ENCODE measurements at places on chromosomes 1 and 21. TPM values are rescaled to one million over a fixed set of nuclear protein-coding genes. Genes with fewer than 3 reads are reported as not detected.

Gene SPATA21
- polyA plus RNA-seq = 0.13 TPM

- H3K27me3 ChIP-seq = no peaks in the 10 kb centered on the region
- peak overlapping the region; percentile 89 for H3K27ac ChIP-seq
- peak overlapping the region; percentile 60 for H3K4me3 ChIP-seq
- H3K4me1 ChIP-seq = peaks cover 13% of the 10 kb centered on the region
- peaks cover 2% of the 10 kb centered on the region for H3K36me3 ChIP-seq
Measured at GRCh38 chr1:68230484-68230802, 1.9 kb downstream of the WLS start.

GRCh38 chr1:41842993-41843755 lies 75.5 kb downstream of the HIVEP3 start:
- no peak overlapping the region for H3K27ac ChIP-seq
- DNase-seq = peak; percentile 29
- H3K4me1 ChIP-seq = peaks cover 4% of the 10 kb centered on the region
- no peak overlapping the region for H3K4me3 ChIP-seq
- H3K27me3 ChIP-seq = peaks cover 8% of the 10 kb centered on the region

Gene TMEM61
- not detected for polyA plus RNA-seq

Gene CYB5RL
- 5.4 TPM for polyA plus RNA-seq

- no peaks in the 10 kb centered on the region for H3K4me1 ChIP-seq
- no peaks in the 10 kb centered on the region for H3K27me3 ChIP-seq
- no peak overlapping the region for H3K4me3 ChIP-seq
- DNase-seq = peak; percentile 5
Measured at GRCh38 chr1:188027613-188028012, 1198.9 kb downstream of the PLA2G4A start.

DNA sequence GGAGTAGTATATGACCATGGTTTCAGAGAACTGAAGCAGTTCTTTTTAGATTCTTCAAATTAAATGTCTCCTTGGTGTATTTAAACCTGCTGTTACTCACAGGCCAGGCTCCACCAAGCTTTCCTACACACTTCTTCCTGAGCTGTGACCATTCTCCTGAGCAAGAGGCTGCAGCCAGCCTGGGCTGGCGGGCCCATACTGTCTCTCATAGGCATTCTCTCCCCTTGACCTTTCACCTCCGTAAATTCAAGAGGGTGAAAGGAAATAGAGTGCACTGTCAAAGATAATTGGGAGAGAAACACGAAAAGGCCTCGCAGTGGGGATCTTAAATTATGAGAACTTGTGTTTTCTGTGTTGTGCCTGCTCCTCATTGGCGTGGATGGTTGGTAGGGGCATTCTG lies 2.3 kb downstream of the ARF1 start:
- no peak for DNase-seq
- peaks cover 11% of the 10 kb centered on the region for H3K36me3 ChIP-seq
- no peak overlapping the region for H3K4me3 ChIP-seq
- no peaks in the 10 kb centered on the region for H3K27me3 ChIP-seq
- peak overlapping the region; percentile 21 for H3K27ac ChIP-seq

DNA sequence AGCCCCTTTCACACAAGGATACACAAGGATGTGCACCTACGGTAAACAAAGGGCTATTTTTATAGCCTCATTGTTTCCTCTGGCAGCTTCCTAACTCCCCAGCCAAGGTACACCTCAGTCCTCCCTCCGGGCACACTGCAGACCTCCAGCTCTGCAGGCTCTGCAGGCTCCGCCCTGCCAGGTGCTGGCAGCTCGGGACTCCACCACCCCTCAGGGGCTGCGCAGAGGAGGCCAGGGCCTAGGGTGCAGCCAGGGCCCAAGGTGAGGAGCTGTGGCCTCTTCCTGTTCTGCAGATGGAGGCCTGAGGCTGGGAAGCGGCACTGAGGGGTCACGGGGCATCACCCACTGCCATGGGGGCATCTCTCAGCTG lies 19.8 kb upstream of the CLSTN1 start:
- no peak for DNase-seq
- H3K27me3 ChIP-seq = no peaks in the 10 kb centered on the region
- H3K36me3 ChIP-seq = peaks cover 3% of the 10 kb centered on the region
- H3K4me1 ChIP-seq = peaks cover 36% of the 10 kb centered on the region
- H3K27ac ChIP-seq = no peak overlapping the region

Gene ABCG1
- 7.0 TPM for polyA plus RNA-seq

Gene EFNA1
- polyA plus RNA-seq = 18.3 TPM

GRCh38 chr1:153399401-153400055 lies 8.7 kb upstream of the S100A8 start:
- DNase-seq = no peak
- H3K27me3 ChIP-seq = peaks cover 6% of the 10 kb centered on the region
- no peak overlapping the region for H3K4me3 ChIP-seq
- no peaks in the 10 kb centered on the region for H3K4me1 ChIP-seq

Gene RSPO1
- polyA plus RNA-seq = 0.05 TPM

DNA sequence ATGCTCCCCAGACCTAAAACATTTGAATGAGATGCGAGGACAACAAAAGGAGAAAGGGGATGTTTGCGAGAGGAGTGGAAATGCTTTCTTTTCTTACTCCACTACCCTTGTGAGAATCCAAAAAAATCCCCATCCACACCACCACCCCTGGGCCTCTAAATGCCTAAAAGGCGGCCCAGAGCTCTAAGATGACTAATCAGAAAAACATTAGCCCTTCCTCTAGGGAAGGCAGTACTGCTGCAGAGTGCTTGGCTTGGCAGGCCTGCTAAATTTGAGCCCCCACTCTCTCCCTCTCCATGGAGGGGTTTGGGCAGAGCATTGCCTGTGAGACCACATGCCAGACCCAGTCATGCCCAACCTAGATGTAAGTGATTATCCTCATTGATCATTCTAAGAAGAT lies 347.9 kb downstream of the USH2A start:
- H3K4me3 ChIP-seq = no peak overlapping the region
- H3K36me3 ChIP-seq = no peaks in the 10 kb centered on the region
- DNase-seq = no peak
- no peak overlapping the region for H3K27ac ChIP-seq
- H3K27me3 ChIP-seq = no peaks in the 10 kb centered on the region

GRCh38 chr1:210633636-210634035 lies 304.9 kb downstream of the HHAT start:
- no peak overlapping the region for H3K27ac ChIP-seq
- no peaks in the 10 kb centered on the region for H3K27me3 ChIP-seq
- H3K4me1 ChIP-seq = peaks cover 6% of the 10 kb centered on the region
- no peak for DNase-seq
- no peak overlapping the region for H3K4me3 ChIP-seq
- H3K36me3 ChIP-seq = no peaks in the 10 kb centered on the region

Gene AGT
- 8.2 TPM for polyA plus RNA-seq

Gene ACOT7
- polyA plus RNA-seq = 21.2 TPM

- H3K27me3 ChIP-seq = no peaks in the 10 kb centered on the region
- H3K4me1 ChIP-seq = peaks cover 26% of the 10 kb centered on the region
- peaks cover 8% of the 10 kb centered on the region for H3K36me3 ChIP-seq
Measured at GRCh38 chr1:31745096-31745945, 18.8 kb downstream of the ADGRB2 start.

GRCh38 chr21:10272216-10272615 lies 249.2 kb upstream of the TPTE start:
- no peak overlapping the region for H3K27ac ChIP-seq
- no peaks in the 10 kb centered on the region for H3K36me3 ChIP-seq
- no peak overlapping the region for H3K4me3 ChIP-seq
- H3K4me1 ChIP-seq = no peaks in the 10 kb centered on the region
- H3K27me3 ChIP-seq = no peaks in the 10 kb centered on the region

DNA sequence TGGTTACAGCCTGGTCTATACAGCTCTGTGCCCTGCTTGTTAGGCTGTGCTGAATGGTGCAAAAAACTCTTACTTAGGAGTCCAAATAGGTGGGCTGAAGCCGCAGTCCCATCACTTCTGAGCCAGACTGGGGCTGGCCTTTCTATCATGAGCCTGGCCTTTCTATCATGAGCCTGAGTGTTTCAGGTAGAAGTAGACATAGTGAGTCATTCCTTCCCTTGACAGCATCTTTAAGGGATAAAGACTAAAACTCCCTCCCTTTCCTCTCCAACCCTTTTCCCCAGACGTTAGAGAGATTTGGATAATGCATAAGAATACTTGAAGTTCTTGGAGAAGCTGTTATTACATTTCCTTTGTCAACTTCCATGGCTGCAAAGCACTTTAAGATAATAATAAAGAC lies 46.5 kb upstream of the PARP1 start:
- H3K27ac ChIP-seq = no peak overlapping the region
- no peaks in the 10 kb centered on the region for H3K36me3 ChIP-seq
- H3K27me3 ChIP-seq = no peaks in the 10 kb centered on the region
- peak; percentile 17 for DNase-seq
- H3K4me1 ChIP-seq = peaks cover 13% of the 10 kb centered on the region

DNA sequence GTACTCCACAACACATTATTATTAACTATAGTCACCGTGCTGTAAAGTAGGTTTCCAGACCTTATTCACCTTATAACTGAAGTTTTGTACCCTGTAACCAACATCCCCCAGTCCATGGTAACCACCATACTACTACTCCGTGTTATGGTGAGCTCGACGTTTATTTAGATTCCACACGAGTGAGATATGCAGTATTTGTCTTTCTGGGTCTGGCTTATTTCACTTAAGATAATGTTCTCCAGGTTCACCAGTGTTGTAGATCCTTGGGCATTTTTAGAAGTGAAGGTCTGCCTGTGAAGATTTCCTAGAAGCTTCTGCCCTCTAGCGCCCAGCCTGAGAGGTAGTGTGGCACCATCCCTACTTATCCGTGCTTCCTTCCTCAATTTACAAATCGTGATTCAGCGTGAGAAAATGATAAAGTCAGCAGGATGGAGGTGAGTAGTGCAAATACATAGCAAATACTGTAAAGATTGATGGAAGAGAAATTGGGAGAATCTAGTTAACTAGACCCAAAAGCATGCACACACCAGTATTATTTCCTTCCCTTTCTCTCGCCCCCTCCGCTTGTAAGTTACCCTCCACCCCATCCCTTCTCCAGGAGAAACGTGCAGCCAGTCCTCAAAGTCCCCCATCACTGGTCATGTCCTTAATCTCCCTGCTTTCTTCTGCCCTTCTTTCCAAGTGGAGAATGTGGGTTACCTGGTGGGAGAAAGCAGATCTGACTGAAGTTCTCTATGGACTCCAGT lies 36.0 kb upstream of the DISC1 start:
- no peak overlapping the region for H3K27ac ChIP-seq
- no peaks in the 10 kb centered on the region for H3K4me1 ChIP-seq
- DNase-seq = peak; percentile 68

- peaks cover 5% of the 10 kb centered on the region for H3K27me3 ChIP-seq
- H3K27ac ChIP-seq = no peak overlapping the region
- peaks cover 21% of the 10 kb centered on the region for H3K4me1 ChIP-seq
Measured at GRCh38 chr1:204634260-204634910, 51.2 kb downstream of the LRRN2 start.

GRCh38 chr1:212955098-212955497 lies 4.8 kb downstream of the VASH2 start:
- no peak overlapping the region for H3K4me3 ChIP-seq
- H3K27ac ChIP-seq = no peak overlapping the region
- H3K36me3 ChIP-seq = peaks cover 59% of the 10 kb centered on the region
- no peak for DNase-seq
- H3K27me3 ChIP-seq = peaks cover 5% of the 10 kb centered on the region
- peaks cover 62% of the 10 kb centered on the region for H3K4me1 ChIP-seq

DNA sequence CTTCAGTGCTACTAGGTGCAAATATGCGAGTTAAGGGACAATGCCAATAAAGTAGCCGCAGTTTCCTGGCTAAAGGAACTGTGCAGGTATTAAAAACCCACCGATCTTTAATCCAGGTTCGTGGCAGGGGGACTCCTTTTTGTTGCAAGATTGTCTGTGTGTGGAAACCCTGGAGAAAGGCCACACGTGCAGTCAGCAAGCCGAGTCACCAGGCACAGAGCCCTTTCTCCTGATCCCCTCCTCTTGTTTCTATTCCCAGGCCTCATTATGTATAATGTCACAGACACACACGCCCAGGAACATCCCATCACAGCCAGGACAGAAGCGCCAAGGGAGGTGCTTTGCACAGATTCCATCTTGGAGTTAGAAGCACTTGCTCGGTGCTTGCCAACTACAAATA lies 528.9 kb downstream of the KIF26B start:
- DNase-seq = no peak
- no peaks in the 10 kb centered on the region for H3K36me3 ChIP-seq
- H3K27me3 ChIP-seq = peaks cover 6% of the 10 kb centered on the region

DNA sequence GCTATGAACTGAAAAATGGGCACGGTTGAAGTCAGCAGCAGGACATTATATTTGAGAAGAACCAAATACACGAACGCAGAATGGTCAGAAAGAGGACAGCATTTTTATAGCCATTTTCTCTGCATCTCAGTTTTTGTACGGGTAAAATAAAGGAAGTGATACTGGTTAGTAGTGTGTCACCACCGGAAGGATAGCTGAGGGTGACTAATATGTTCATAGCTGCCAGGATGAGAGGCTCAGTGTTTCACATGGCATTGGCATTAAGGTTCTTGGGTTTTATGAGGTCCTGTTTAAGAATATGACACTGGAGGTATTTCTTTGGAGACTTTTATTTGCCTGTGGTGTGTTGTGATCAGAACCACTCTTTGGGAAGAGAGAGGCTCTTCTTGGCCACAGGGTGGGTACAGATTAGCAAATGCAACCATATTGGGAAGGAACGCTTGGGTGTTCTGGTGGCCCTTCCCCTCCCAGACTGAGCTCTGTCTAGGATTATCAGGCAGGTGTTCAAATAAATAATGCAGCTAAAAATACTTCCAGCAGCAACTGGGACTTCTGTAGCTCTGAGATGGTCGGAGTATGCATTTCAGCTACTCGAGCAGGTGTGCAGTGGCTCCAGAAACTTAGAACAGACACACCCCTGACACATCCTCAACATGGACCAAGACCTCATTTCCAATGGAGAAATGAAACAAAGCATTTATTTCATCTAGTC lies 158.2 kb downstream of the PBX1 start:
- H3K27me3 ChIP-seq = no peaks in the 10 kb centered on the region
- H3K4me1 ChIP-seq = peaks cover 33% of the 10 kb centered on the region
- peak; percentile 46 for DNase-seq
- H3K27ac ChIP-seq = peak overlapping the region; percentile 23

Gene APOBEC4
- not detected for polyA plus RNA-seq

DNA sequence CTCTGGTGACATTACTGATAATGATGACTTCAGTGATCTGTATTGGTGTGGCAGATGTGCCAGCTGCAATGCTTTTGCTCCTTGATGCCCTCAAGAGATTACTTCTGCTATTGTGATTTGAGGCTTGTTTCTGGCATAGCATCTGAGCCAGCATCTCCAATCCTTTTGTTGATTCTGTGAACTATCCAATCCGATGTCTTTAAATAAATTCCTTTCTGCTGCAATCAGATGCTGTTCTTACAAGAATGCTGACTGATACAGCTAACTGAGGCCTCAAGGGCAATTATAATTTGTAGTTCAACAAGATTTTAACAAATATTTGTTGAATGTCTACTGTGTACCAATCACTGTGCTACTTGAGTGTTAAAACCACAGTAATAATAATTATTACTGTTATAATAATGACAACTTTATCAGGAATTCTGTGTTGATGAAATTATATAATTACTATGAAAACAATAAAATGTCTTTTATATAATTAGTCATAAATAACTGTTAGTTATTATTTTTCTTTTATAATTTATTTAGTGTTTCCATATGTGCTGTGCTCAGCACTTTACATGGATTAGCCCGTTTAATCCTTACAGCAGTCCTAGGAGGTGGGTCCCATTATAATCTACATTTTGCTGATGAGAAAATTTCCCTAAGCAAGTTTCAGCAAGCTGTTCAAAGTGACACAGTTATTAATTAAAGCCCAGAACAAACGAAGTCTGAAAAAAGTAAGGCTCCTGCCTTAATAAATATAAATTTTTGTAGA lies 308.2 kb downstream of the BRINP3 start:
- H3K27me3 ChIP-seq = no peaks in the 10 kb centered on the region
- H3K4me3 ChIP-seq = no peak overlapping the region
- peak; percentile 25 for DNase-seq
- peaks cover 3% of the 10 kb centered on the region for H3K4me1 ChIP-seq
- peak overlapping the region; percentile 4 for H3K27ac ChIP-seq

- H3K27me3 ChIP-seq = no peaks in the 10 kb centered on the region
- no peak for DNase-seq
Measured at GRCh38 chr1:112196731-112197130, 199.3 kb upstream of the CTTNBP2NL start.

Gene COL24A1
- 4.1 TPM for polyA plus RNA-seq

Gene BRDT
- not detected for polyA plus RNA-seq

Measured in muscle of leg (tissue), 16 donors.